ENCODE measurements at places on chromosomes 2 and 18. TPM values are rescaled to one million over a fixed set of nuclear protein-coding genes. Genes with fewer than 3 reads are reported as not detected.

Gene GNLY
- total RNA-seq = 1.7 TPM

Gene SLC5A7
- total RNA-seq = 0.19 TPM

Gene SH3RF3
- total RNA-seq = 6.6 TPM

Gene PHOSPHO2
- total RNA-seq = 3.3 TPM

Gene IL1R2
- 1.4 TPM for total RNA-seq

Gene LRPPRC
- 90.3 TPM for total RNA-seq

Gene KRTCAP3
- 0.24 TPM for total RNA-seq

Gene CMPK2
- total RNA-seq = 2.7 TPM

Gene GPR55
- total RNA-seq = not detected

Gene ANKRD23
- 10.6 TPM for total RNA-seq

Gene NOL4
- not detected for total RNA-seq

Gene TAF1B
- total RNA-seq = 6.1 TPM

Gene FZD7
- 25.3 TPM for total RNA-seq

Gene RGPD4
- total RNA-seq = 0.11 TPM

Gene LRRC30
- total RNA-seq = not detected

Gene NMUR1
- 0.22 TPM for total RNA-seq

Gene C2orf72
- total RNA-seq = 0.05 TPM

Gene PARD3B
- 6.8 TPM for total RNA-seq

Gene TOGARAM2
- total RNA-seq = 42.8 TPM

Gene SGO2
- total RNA-seq = 1.3 TPM

Gene CCDC178
- 0.35 TPM for total RNA-seq
